Transverse colon (tissue), 4 donors: ENCODE measurements at places on chromosomes 5 and 9.

DNA sequence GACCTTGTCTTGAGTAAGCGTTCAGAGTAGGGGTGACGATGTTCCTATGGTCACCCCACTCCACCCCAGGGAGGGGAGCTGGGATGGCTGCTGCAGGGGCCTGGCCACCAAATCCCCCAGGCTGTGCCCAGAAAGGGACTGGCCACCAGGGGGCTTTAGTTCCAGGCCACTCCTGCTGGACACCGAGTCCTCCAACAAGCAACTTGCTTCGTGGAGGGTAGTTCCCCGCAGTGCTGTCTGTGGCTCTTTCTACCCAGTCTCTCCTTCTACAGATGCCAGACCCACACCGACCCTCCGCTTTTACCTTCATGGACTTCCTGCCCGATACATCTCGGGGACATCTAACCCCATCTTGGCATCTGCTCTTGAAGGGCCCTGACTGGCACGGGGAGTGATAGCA is 35.7 kb upstream of the GABRP start:
- DNase-seq: no peak

- DNase-seq: no peak
These were observed 6.3 kb downstream of the NR4A3 start for GRCh38 chr9:99828054-99828416.

GRCh38 chr9:124834591-124834990 is 18.7 kb upstream of the WDR38 start:
- DNase-seq: no peak

DNA sequence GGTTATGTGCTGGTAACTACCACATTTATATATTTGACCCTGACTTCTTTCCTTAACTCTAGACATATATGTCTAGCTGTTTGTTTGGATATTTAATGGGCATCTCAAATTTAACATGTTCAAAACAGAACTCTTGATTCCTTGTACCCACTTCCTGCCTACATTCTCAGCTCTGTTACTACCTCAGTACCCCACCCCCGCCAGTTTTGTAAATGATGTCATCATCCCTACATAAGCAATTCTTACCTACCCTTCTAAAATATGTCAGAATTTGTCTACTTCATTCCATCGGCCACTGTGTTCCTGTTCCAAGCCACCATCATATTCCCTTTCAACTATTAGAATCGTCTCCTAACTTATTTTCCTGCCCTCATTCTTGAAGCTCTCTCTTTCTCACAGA is 4.8 kb downstream of the RAD50 start:
- DNase-seq: no peak

DNA sequence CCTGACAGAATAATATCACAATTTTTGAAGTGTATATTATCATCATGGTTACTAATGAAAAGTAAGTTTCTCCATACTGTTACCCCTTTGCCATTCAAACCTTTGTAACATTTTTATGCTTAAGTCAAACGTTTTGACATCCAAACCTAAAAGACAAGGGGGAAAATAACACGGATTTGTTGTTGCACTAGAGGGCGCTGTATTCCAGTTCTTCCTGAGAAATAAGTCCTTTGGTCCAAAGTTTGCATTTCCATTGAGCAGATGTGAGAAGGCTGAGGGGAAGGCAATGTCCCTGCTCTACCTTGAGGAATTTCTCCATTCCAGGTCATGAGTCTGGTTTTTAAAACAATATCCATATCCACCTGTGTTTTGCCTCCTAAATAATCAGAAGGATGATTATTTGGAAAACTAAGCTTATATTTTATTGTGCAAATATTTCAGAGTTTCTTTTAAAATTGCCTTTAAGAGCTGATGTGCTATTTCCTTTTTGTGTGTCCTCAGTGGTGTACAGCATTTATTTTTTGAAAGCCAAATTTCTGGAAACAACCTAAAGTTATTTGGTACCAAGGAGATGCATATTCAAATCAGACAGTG is 9.7 kb downstream of the LECT2 start:
- peak; percentile 45 for DNase-seq

- DNase-seq: peak; percentile 70
These were observed 27.1 kb upstream of the SLC6A19 start for GRCh38 chr5:1174122-1174936.

DNA sequence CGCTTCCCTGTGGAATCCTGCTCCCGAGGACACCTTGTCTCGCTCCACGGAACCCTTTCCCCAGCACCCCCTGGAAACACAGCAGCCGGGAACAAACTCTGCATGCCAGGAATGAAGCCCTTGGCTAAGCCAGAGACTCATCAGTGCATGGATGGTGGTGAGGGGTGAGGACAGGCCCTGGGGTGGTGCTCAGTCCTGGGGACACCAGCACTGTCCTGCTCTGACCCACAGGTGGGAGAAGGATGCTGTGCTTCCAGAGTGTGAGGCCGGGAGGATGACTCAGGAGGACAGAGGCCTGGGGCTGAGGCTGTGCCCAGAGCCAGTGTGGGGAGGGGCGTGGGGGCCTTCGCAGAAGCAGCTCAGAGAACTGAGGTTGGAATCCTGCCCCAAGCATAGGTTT is 11.2 kb upstream of the EGR1 start:
- DNase-seq: no peak

DNA sequence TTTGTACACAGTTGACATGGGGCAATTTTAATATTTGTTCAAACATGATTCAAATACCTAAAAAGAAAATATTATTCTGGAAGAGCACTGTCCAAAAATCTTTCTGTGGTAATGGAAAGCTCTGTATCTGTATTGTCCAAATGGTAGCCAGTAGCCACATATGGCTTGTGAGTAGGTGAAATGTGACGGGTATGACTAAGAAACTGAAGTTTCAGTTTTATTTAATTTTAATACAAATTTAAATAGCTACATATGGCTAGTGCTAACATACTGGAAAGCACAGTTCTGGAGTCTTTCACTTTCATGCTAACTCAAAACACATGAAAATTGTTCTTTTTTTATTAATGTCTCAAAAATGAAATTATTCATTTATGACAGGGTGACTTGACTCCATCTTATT is 132.6 kb downstream of the PLK2 start:
- no peak for DNase-seq

GRCh38 chr5:168932400-168933189 is 353.4 kb upstream of the PANK3 start:
- no peak for DNase-seq

DNA sequence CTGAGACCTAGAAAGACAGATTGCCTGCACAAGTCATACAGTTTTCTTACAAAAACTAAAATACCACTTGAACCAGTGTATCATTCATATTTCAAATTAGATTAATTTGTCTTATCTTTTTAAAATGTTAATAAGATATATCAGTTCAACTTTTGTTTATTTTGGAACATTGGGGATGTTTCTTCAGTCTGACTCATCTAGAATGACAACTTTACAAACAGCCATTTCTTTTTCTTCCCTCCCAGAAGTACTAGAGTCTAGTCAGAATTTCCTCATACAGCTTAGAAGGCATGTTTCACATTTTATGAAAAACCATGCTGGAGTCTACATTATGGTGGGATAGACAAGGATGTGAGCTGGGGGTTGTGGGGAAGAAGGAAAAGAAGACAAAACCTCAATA is 262.5 kb downstream of the NFIB start:
- no peak for DNase-seq

DNA sequence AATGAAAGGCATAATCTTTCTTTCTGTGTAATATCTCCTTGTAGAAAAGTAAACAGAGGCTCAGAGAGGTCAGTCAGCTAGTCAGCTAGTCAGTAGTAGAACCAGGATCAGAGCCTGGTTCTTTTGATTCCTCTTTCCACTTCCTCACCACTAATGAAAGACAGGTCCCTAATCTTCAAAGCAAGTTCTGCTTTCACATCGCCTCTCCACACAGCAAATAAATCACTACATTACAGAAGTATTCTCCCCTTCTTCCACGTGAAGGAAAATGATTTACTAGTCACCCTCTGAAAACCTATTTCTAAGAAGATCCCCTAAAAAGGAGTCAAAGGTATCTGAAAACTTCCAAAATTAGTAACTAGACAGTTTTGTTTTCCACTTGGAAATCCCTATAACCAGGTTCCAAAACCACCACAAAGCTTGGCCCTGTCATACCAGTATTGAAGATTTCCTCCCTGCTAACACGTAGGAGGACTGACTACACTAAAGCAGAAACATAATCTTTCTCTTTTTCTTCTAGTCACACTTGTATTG is 140.5 kb upstream of the TARS1 start:
- DNase-seq: no peak

DNA sequence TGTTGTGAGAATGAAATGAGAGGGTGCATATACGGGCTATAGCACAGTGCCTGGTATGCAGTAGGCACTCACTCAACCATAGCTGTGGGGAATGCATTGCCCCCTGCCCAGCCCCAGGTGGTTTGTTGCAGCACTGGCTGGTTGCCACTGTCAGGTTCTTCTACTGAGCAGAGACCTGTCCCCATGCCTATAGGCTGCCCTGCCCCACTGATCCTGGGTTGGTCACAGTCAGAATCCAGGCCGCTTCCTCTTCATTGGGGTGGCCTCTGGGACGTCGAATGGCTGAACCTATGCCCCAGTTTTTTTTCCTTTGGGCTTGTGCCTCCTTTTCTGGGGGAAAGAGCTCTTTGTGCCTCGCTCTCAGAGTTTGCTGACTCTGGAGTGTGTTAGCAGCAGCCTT is 74.6 kb downstream of the RGS3 start:
- no peak for DNase-seq

- DNase-seq: no peak
These were observed 60.7 kb upstream of the NIPBL start for GRCh38 chr5:36815871-36816270.

- DNase-seq: no peak
These were observed 11.1 kb upstream of the NKX2-5 start for GRCh38 chr5:173246135-173246495.

DNA sequence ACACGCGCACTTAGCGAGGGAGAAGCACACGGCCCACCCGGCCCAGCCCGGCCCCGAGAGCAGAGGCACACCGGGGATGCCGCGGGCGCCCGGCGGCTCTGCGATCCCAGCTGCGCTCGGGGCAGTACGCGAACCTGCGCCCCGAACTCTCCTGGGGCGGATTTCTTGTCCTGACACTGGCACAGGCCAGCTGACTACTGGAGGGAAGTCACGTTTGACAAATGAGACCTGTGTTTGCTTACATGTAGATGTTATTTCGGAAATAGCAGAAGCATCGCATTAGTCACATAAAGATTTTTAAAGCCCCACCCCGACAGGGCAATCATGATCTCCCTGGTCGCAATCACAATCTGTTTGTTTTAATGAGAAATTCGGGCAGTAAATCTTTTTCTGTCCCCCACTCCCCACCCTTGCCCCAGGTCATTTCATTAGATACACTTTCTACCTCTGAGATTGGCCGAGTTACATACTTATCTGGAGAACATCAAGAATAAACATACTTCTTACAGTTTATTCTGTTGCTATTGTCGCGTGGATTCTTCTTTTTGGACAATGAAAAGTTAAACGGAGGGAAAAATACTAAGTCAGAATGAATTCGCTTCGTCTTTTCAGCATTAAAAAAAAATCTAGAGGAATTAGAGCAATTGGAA is 518.9 kb downstream of the CTNND2 start:
- no peak for DNase-seq

- no peak for DNase-seq
These were observed 805.0 kb upstream of the C9orf72 start for GRCh38 chr9:28378231-28378630.

DNA sequence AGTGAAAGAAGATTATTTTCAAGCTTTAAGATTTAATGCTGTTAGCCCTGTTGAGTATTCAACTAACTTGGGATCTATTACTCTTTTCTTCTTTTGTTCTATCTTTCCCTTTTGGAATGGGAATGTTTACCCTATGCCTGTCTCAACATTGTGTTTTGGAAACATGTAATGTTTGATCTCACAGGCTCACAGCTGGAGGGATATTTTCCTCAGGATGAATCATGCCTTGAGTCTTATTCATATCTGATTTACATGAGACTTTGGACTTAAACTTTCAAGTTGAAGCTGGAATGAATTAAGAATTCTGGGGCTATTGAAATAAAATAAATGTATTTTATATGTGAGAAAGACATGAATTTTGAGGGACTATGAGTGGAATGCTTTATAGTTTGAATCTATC is 607.8 kb upstream of the PTGER4 start:
- DNase-seq: no peak

DNA sequence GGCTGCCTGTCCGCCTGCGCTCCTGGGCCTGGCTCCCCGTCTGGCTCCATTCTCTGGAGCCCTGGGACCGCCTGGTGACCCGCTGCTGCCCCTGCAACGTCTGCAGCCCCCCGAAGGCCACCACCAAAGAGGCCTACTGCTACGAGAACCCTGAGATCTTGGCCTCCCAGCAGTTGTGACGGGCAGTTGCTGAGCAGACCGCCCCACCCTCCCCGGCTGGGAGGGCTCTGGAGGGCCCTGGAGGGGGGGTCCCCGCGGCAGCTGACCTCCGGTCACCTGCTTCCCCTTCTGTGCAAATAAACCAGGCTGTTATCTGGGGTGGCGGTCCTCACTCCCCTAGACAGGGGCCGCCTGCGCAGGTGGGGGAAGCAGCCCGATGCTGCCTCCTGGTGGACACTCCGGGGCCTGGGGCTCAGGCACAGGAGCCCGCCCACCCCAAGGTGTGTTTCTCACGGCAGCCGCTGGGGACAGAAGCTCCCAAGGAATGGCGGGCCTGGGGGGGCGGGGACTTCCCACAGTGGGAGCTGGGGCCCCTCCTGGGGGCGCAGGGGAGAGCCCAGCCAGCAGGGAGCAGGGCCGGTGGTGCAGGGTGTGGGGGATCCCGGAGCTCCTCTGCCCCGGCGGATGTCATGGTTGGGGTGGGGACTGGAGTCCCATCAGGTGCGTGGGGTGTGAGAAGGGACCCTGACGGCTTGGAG is 4.7 kb upstream of the TUBB4B start:
- peak; percentile 93 for DNase-seq

GRCh38 chr5:146340260-146341081 is 1.8 kb downstream of the POU4F3 start:
- DNase-seq: no peak

DNA sequence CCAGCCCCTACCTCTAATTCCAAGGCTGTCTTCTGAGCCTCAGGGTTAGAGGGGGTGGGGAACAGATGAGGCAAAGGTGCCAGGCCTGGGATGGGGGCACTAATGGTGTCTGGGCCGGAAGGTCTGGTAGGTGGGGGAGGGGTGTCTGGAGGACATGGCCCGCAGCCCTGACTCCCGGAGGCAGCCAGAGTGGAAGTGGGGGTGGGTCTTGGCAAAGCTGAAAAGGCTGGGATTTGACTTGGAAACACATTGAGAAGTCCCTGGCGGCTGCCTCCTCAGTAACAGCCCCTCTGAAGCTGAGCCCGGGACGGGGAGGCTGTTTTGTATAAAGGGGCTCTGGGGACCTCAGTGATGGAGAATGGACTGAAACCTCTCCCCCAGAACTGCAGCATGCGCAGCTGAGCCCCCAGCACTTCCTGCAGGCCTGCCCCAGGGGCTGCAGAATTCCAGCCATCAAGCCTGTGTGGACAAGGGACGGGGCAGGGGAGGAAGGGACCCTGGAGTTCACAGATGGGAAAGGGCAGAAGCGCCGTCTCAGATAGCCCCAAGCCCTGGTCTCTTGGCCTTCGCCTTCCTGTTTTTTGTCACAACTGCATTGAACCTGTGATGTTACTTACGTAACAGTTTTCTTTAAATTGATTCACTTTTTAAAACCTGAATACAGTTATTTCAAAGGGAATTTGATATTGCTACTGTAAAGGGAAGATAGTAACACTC is 49.3 kb upstream of the SYNPO start:
- no peak for DNase-seq

GRCh38 chr5:112445626-112446350 is 26.7 kb upstream of the EPB41L4A start:
- DNase-seq: no peak

- peak; percentile 89 for DNase-seq
These were observed at the start of gene RNF145 for GRCh38 chr5:159209438-159210209. Gene RNF145 (minus strand): TSS chr5:159209553. CDS start chr5:159203617, 5,936 bp downstream.
